Islet precursor cell (in vitro differentiated cells): ENCODE measurements at places on chromosomes 7 and 10.

DNA sequence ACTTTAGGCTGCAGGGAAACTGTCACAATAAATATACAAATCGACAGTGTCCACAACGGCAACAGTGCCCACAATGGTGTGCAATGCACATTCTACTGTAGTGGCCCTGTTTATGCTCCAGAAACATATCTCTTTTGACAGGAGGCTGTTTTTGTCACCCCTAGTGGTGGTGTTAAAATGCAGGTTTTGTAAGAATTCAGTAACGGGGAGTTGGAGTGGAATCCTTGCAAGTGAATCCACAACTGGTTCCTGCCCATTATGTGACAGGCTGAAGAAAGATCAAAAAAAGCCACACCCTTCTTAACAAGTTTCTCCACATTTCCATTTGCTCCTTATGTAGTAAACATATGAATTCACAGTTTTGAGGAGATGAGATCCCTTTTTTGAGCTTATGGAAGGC is 58.5 kb downstream of the BEND7 start:
- DNase-seq: no peak

DNA sequence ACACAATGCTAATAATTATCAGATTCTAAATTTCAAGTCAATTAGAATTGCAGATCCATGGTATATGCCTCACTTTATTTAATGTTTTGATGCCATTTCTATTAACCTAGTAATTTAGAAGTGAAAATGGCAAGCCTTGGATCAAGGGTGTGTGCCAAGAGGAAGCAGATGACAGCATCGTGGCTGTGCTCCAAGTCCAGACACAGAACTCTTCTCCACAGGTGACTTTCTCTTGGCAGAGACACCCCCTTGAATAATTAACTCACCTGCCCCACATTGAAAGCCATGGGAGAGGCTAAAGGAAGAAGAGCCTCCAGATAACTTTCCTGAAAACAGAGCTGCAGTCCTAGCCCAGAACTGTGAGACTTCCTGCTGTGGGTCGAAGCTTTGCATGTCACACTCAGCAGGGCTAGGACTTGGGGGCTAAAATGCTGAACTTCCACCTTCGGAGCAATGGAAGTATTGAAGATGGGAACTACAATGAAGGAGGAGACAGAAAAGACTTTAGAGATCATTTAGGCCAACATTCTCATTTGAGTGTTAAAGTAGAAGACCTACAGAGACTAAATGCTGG is 996 bp upstream of the C10orf90 start:
- DNase-seq: no peak

DNA sequence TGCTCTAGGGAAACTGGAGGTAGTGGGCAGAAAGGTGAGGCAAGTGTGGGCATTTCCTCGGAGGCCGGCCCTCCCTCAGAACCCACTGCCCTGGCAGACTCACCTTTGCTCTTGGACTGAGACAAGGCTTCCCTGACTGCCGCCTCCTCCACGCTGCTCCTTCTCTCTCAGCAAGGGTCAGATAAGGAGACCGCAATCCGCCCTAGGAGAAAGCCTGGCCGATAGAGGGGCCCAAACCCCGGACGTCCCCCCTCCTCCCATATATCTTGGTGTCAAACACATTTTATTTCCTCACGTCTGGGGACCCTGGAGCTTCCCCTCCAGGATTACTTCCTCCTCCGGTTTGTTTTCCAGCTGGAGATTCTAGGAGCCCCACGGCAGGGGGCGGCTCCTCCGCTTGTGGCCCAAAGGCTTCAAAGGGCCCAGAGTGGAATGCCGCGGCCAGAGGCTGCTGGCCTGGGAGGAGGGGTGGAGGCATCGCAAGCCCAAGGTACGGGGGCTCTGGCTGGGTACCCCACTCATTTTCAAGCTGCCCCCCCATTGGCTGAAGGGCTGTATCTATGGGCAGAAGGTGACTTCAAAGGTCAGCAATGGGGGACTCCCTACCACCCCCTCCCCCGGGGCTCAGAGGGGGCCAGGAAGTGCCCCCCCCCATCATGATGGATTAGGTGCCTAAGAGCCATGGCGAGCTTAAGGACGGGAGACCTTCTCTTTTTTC is 31.7 kb upstream of the LBX1 start:
- no peak for DNase-seq

GRCh38 chr10:22640359-22640758 is 74.0 kb downstream of the PIP4K2A start:
- no peak for DNase-seq

GRCh38 chr7:116782177-116782711 is 80.1 kb upstream of the CAPZA2 start:
- DNase-seq: no peak

- no peak for DNase-seq
These were observed 182.1 kb downstream of the EVX1 start for GRCh38 chr7:27424749-27425148.

DNA sequence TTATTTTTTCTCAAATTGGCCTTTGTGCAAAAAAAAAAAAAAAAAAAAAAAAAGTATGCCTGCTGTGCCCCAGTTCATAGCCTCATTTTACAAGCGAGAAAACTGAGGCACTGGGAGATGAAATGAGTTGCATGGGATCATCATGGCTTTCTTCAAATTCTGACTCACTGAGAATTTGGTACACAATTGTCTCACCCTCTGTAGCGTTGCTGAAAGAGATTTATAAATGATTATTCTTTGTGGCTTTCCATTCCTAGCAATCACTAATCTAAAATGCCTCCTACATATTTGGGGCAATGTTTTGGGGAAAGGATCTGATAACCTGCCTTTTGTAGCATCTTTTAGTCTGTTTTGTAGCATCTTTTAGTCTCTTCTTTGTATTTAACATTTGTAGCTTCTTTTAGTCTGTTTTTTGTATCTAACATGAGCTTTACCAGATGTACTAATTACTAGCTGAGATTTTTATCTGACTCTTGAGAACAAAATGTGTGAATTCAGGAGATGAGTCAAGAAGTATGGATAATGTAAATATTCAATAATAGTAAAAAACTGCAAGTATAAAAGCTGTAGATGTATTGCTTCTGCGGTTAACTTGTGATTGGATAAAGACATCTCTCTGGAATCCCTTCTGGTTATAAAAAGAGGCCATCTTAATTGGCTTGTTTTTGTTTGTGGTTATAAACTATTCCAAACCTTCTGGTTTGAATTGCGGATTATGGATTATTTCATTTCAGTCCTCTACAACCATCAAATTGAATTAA is 161.4 kb downstream of the ARID5B start:
- DNase-seq: no peak

- no peak for DNase-seq
These were observed 71.2 kb downstream of the APBB1IP start for GRCh38 chr10:26509307-26509706.

- DNase-seq: peak; percentile 35
These were observed 464.0 kb upstream of the ZMIZ1 start for GRCh38 chr10:78604721-78605120.

DNA sequence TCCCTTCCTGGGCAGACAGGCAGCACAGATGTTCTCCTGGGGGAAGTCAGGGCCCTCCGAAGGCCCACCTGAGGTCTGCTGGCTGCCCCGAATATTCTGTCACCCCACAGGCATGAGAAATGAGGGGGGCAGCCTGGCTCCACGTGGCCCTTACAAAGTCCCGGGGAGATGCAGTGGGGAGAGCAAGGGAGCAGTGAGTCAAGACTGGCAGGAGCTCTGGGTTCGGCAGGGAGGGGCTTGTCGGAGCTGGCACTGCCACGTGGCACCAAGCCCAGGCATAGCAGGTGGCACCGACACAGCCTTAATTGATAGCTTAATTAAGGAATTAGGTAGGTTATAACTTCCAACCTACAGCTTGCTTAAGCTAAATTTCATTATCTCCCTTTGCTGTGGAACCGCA is 163.9 kb downstream of the USP6NL start:
- peak; percentile 24 for DNase-seq

GRCh38 chr7:22809902-22810642 is 12.6 kb downstream of the TOMM7 start:
- peak; percentile 48 for DNase-seq

DNA sequence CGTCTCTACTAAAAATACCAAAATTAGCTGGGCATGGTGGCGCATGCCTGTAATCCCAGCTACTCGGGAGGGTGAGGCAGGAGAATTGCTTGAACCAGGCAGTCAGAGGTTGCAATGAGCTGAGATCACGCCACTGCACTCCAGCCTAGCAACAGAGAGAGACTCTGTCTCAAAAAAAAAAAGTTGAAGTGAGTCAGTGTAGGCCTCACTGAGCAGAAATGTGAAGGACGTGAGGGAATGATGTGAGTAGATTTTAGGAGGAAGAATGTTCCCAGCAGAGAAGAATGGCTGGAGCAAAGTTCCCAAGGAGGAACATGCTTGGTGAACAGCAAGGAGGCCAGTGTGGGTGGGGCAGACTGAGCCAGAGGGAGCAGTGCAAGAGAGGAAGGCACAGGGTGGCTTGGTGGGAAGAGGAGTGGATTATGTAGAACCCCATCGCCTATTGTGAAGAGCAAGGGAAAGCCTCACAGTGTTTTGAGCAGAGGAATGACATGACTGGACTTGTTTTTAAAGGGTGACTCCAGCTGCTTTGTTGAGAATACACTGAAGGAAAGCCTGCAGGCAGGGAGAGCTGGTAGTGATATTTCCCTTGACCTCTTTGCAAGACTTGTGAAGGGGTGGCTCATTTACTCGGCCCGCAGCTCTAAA is 708.7 kb downstream of the SUGCT start:
- DNase-seq: no peak

GRCh38 chr10:100014071-100014762 is 4.5 kb upstream of the DNMBP start:
- DNase-seq: no peak

GRCh38 chr10:106619346-106619745 is 545.2 kb downstream of the SORCS1 start:
- DNase-seq: no peak

DNA sequence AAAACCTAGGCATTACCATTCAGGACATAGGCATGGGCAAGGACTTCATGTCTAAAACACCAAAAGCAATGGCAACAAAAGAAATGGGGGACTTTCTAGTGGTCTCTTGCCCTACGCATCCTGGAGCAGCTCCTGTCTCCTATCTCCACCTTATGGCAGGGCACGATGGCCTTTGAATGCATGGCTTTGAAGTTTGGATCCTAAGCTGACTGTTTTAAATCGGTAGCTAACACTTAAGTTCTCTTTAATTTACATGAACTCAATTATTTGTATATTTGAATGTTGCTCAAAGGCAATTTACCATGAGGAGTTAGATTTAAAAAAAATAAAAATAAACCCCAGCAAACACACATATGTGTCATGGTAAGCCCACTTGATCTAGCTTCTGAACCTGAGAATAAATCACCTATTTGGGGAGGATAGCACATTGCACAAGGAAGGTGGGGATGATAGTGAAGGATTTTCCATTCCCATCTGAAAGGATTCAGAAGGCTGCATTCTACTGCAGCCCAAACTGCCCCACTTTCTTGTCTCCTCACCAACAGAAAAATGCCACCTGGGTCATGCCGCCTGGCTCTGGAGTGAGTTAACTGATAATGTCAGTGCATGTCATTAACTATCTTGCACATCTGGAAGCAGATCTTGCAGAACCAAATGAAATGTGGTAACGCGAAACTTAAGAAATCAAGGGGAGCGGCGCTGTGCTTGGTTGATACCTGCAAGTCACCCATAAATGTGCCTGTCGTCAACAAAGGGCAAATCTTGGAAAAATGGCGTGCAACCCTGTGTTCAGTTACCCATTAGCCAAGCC is 12.4 kb downstream of the KLF6 start:
- peak; percentile 39 for DNase-seq

- DNase-seq: no peak
These were observed 13.0 kb downstream of the MXI1 start for GRCh38 chr10:110220398-110220797.

DNA sequence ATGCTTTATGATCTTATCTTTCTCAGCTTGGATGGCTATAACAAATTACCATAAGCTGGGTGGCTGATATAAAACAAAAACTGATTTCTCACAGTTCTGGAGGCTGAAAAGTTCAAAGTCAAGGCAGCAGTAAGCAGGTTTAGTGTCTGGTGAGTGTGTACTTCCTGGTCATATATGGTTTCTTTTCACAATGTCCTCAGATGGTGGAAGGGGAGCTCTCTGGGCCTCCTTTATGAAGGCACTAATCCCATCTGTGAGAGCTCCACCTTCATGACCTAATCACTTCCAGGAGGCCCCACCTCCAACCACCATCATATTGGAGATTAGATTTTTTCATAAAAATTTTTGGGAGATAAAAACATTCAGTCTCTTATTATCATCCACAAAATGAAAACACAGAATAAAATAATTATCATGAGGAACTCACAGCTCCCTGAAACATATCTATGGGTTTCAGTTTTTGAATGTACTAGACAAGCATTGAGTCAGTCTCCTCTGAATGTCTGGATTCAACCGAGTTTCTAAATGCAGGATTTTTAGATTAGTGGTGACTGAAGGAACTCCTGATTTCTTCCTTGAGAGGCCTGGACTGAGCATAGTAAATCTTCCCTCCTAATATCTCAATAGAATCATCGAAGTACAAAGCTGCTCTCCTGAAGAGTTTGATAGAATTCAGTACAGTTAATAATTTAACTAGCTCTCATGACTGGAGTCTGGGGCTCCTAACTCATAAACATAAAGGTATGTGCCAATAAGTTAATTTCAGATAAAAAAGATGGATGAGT is 8.0 kb downstream of the CDC14C start:
- no peak for DNase-seq

- no peak for DNase-seq
These were observed 7.8 kb downstream of the UBE2D4 start for GRCh38 chr7:43933902-43934560.

- DNase-seq: no peak
These were observed 12.2 kb downstream of the ARHGAP21 start for GRCh38 chr10:24711465-24711864.

- no peak for DNase-seq
These were observed 2.0 kb upstream of the HEPACAM2 start for GRCh38 chr7:93228302-93228701.

GRCh38 chr7:125423458-125424155 is 494.0 kb upstream of the POT1 start:
- no peak for DNase-seq

DNA sequence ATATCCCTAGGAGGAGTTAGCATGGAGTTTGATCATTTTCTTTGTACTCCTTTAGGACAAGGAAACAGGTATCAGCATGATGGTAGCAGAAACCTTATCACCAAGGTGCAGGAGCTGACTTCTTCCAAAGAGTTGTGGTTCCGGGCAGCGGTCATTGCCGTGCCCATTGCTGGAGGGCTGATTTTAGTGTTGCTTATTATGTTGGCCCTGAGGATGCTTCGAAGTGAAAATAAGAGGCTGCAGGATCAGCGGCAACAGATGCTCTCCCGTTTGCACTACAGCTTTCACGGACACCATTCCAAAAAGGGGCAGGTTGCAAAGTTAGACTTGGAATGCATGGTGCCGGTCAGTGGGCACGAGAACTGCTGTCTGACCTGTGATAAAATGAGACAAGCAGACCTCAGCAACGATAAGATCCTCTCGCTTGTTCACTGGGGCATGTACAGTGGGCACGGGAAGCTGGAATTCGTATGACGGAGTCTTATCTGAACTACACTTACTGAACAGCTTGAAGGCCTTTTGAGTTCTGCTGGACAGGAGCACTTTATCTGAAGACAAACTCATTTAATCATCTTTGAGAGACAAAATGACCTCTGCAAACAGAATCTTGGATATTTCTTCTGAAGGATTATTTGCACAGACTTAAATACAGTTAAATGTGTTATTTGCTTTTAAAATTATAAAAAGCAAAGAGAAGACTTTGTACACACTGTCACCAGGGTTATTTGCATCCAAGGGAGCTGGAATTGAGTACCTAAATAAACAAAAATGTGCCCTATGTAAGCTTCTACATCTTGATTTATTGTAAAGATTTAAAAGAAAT is 4.8 kb downstream of the BAMBI start:
- peak; percentile 55 for DNase-seq
